ENCODE measurements at places on chromosomes 4 and X.

- DNase-seq, result no peak
- H3K27ac ChIP-seq, result no peak overlapping the region
- H3K36me3 ChIP-seq, result no peaks in the 10 kb centered on the region
- H3K4me1 ChIP-seq, result no peaks in the 10 kb centered on the region
These were observed 84.3 kb upstream of the PSAPL1 start for GRCh38 chr4:7518871-7519637.

DNA sequence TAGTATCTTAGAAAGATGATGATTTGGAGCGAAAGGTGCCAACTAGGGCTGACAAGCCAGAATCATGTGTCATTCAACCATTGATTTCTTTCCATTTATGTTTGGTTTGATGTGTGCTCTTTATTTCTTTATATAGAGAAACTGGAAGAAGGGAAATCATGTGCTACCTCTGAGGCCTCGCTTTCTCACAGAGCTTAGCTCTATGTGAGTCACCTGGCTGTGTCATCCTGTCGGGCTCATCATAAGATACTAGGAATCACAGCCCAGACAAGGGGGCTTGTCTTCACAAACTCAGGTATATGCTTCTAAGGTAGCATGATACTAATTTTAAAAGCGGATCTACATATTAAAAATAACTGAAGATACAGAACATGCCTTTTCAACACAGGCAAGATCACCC is 81.7 kb upstream of the GPM6B start:
- no peaks in the 10 kb centered on the region for H3K36me3 ChIP-seq
- H3K27ac ChIP-seq, result no peak overlapping the region

GRCh38 chrX:13022926-13023325 is 21.5 kb downstream of the FAM9C start:
- no peaks in the 10 kb centered on the region for H3K36me3 ChIP-seq
- no peaks in the 10 kb centered on the region for H3K27me3 ChIP-seq
- no peak overlapping the region for H3K27ac ChIP-seq
- H3K4me3 ChIP-seq, result no peak overlapping the region

DNA sequence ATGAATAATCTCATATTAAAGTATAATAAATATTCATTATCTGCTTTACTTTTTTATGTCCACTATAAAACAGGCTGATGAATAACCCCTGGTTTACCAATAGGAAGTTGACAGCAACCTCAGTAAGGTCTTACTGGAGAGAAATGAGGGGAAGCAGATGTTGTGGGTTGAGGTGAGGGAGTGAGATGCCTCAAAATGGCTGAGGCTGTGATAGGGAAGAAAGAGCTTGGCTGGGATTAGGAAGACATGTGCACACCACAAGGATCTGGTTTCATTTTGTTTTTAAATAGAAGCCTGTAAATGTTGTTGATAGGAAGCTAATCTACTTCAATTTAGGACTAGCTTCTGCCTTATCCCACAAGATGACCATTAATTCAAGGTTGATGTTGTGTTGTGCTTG is 14.4 kb upstream of the CYBB start:
- no peaks in the 10 kb centered on the region for H3K27me3 ChIP-seq
- H3K36me3 ChIP-seq, result no peaks in the 10 kb centered on the region
- H3K27ac ChIP-seq, result peak overlapping the region; percentile 27
- peaks cover 60% of the 10 kb centered on the region for H3K4me1 ChIP-seq
- DNase-seq, result no peak
- no peak overlapping the region for H3K4me3 ChIP-seq

DNA sequence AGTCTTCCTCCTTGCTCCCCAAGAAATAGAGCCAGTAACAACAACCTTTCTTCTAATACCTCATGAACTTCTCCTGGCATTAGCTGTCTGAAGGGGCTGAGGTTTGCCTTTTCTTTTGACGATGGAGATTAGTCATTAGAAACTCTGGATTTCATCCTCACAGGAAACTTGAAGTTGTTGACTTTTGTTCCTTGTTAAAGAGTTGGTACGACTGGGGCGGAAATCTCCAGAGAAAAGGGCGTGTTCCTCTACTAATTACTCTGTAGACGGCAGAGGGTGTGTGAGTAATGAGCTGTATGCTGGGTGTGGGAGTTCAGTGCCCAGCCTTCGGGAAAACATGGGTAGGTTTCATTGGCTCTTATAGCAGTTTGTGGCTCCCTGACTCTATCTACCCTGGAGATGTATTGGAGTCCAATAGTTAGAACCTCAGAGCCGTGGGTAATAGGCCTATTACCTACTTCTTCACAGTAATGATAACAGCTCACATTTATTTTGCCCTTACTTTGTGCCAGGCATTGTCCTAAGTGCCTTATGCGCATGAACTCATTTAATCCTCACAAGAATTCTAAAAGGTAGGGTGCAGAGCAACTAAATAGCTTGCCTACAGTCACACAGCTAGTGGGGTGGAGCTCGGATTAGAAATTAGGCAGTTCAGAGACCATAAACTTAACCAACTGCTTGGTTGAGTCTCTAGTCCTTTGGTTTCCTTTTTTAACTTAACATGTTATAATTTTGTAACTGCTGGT is 23.4 kb downstream of the TMEM164 start:
- no peak overlapping the region for H3K4me3 ChIP-seq
- no peak overlapping the region for H3K27ac ChIP-seq
- H3K36me3 ChIP-seq, result no peaks in the 10 kb centered on the region
- DNase-seq, result no peak

DNA sequence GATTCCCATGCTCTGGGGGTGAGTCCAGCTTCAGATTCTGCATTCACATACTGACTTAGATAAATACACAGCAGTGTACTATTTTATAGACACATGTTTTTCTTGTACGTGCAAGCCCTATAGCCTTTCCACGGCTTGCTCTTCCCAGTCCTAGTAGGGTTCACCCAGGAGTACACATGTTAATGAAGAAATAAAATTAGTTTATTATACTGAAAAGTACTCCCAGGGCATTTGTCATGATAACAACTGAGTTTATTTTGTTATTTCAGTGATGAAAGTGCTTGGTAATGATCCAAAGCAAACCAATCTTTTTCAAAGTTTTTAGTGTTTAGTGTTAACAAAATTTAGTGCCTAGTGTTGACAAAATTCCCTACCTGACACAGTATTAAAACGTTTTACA is 21.3 kb downstream of the MAPK10 start:
- no peak overlapping the region for H3K27ac ChIP-seq
- H3K27me3 ChIP-seq, result no peaks in the 10 kb centered on the region
- H3K4me3 ChIP-seq, result no peak overlapping the region
- no peaks in the 10 kb centered on the region for H3K4me1 ChIP-seq
- H3K36me3 ChIP-seq, result no peaks in the 10 kb centered on the region

DNA sequence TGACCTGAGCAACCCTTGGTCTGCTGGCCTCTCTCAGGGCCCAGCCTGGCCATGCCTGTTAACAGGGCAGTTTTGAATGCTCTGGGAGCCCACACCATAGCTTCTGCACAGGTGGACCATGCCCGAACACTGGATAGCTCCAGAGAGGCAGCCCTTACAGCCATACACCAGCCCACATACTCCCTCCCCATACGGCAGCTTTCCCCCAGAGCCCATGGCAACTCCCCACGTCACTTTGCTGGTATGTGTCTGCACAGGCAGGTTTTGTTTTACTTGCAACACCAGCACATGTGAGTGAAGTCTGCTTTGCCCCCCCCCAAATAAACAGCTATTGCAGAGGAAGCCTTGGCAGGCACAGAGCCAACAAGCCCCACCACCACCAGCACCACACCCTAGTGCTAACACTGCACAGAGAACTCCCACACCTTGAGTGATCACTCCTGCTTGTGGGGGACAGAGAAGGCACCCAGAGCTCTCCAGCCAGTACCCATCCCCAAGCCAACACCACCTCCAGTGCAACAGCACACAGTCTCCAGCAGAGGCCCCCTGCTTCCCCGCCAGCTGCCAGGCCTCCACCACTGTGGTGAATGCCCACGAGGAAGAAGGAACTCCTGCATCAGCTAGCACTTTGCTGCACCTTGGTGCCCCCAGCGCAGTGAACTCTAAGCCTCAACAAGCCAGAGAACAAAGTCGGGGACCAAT is 87.3 kb downstream of the STPG2 start:
- H3K36me3 ChIP-seq, result no peaks in the 10 kb centered on the region
- no peak overlapping the region for H3K4me3 ChIP-seq
- no peaks in the 10 kb centered on the region for H3K4me1 ChIP-seq

DNA sequence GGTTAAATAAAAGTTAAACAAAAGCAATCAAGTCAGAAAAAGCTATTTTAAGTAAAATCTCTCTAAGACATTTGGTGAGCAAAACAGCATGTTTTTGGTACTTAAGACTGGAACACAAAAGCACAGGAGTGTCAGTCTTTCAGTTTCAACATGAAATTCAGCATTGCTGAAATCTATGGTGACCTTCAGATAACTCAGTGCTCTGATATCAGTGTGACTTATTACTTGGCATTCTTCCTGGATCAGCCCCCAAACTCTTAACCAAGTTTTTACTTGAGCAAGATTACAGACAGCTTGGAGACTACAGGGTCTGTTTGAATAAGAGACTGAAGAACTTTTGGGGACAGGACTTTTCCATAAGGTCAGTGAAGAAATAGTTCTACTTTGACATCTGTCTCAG is 437.2 kb downstream of the RAPGEF2 start:
- H3K4me3 ChIP-seq, result no peak overlapping the region
- DNase-seq, result no peak
- H3K4me1 ChIP-seq, result no peaks in the 10 kb centered on the region
- no peaks in the 10 kb centered on the region for H3K36me3 ChIP-seq
- no peak overlapping the region for H3K27ac ChIP-seq

DNA sequence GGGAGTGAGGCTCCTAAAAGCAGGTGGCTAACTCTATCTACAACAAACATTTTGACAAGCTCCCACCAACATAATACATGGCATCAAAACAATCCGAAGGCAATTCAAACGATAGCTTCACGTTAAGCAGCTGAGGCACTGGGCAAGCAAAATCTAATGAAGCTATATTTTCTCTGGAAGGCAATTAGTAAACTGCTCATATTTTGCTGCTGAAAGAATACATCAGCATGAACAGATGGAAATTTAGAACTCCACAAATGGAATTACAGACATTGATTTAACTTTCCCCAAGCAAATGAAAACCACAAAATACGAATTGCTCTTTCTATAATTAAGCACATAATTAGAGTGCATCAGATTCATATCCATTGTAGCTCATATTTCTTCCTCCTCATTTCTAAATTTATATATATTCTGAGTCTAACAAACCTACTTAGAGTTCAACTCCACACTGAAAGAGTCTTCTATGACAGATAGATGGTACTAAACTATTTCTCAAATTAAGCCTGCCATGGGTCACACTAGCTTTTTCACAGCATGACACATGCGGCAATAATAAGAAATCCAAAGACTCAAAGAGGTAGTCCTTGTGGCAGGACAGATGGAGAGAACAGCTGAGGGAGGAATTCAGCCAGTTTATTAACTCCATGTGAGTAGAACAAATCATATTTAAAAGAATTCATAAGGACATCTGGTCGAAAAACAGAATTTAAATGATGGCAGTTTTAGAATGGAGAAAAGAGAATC is 305.4 kb downstream of the MAPK10 start:
- no peak overlapping the region for H3K27ac ChIP-seq
- no peaks in the 10 kb centered on the region for H3K36me3 ChIP-seq
- DNase-seq, result no peak
- H3K4me3 ChIP-seq, result no peak overlapping the region
- H3K4me1 ChIP-seq, result no peaks in the 10 kb centered on the region
- no peaks in the 10 kb centered on the region for H3K27me3 ChIP-seq

GRCh38 chr4:138871555-138871875 is 144.1 kb upstream of the NOCT start:
- H3K36me3 ChIP-seq, result no peaks in the 10 kb centered on the region
- H3K27me3 ChIP-seq, result peaks cover 3% of the 10 kb centered on the region
- H3K27ac ChIP-seq, result no peak overlapping the region
- no peak overlapping the region for H3K4me3 ChIP-seq
- DNase-seq, result no peak

GRCh38 chrX:2697741-2698299 is 6.7 kb downstream of the CD99 start:
- DNase-seq, result peak; percentile 23
- H3K4me1 ChIP-seq, result peaks cover 64% of the 10 kb centered on the region
- no peak overlapping the region for H3K4me3 ChIP-seq
- peaks cover 7% of the 10 kb centered on the region for H3K36me3 ChIP-seq
- peak overlapping the region; percentile 48 for H3K27ac ChIP-seq
- no peaks in the 10 kb centered on the region for H3K27me3 ChIP-seq

DNA sequence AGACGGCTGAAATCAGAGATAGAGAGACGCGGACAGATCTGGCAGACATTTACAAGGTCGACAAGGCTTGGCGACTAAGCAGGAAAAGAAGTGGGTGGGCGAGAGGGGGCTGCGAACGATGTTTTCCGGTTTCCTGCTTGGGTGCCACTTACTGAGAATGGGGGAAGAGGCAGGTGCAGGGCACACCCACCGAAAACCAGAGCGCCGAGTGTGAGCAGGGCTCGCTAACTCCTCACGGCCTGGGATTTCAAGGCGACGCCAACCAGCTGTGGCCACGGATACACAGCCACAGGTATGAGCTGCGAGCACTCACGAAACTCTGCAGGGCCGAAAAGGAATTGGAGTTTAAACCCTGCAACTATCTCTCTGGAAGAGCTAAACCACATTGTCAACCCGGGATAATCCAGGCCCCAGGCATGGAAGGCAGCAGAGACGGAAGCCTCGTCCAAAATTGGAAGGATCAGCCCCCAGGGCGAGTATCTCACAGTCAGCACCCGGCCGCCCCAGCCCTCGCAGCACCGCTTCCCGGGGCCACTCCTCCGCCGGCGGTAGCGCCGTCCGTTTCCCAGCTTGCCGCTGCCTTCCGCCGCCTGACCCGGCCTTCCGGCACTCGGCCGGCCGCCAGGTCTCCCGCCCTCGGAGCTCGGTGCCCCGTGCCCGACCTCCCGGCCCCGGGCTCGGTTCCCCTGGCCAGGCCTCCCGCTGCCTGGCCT is 778 bp downstream of the CASP3 start:
- peaks cover 1% of the 10 kb centered on the region for H3K36me3 ChIP-seq
- peak overlapping the region; percentile 93 for H3K4me3 ChIP-seq
- H3K27me3 ChIP-seq, result no peaks in the 10 kb centered on the region
- H3K4me1 ChIP-seq, result peaks cover 29% of the 10 kb centered on the region

- no peaks in the 10 kb centered on the region for H3K4me1 ChIP-seq
- H3K4me3 ChIP-seq, result no peak overlapping the region
- no peak overlapping the region for H3K27ac ChIP-seq
- H3K27me3 ChIP-seq, result no peaks in the 10 kb centered on the region
- H3K36me3 ChIP-seq, result no peaks in the 10 kb centered on the region
These were observed 69.3 kb upstream of the HMX1 start for GRCh38 chr4:8940792-8941491.

Data from B cell (primary cell).